Stimulated activated CD4-positive, alpha-beta T cell treated with anti-CD3 and anti-CD28 coated beads, Interleukin-4, amount 100 ng/mL, for 48 hours (primary cell): ENCODE measurements at places on chromosomes 5 and 9.
A peak's percentile ranks its signal among the peaks of the same experiment; 100 is the strongest.

- DNase-seq = no peak
These were observed 38.6 kb upstream of the PCSK5 start for GRCh38 chr9:75851917-75852316.

GRCh38 chr5:67234671-67235176 is 38.1 kb upstream of the CD180 start:
- no peak for DNase-seq

DNA sequence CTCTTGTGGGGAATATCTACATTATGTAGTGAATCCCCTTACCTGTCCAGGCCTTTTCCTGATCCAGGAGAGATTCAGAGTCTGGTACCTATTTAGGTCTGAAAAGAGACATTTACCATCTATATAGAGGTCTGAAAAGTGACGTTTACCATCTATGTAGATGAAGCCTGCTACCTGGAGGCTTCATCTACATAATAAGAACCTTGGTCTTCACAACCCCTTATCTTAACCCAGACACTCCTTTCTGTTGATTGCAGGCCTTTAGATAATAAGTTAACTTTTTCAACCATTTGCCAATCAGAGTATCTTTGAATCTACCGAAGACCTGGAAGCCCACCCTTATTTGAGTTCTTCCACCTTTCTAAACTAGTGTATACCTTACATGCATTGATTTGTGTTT is 113.0 kb upstream of the DMRT1 start:
- DNase-seq = no peak

DNA sequence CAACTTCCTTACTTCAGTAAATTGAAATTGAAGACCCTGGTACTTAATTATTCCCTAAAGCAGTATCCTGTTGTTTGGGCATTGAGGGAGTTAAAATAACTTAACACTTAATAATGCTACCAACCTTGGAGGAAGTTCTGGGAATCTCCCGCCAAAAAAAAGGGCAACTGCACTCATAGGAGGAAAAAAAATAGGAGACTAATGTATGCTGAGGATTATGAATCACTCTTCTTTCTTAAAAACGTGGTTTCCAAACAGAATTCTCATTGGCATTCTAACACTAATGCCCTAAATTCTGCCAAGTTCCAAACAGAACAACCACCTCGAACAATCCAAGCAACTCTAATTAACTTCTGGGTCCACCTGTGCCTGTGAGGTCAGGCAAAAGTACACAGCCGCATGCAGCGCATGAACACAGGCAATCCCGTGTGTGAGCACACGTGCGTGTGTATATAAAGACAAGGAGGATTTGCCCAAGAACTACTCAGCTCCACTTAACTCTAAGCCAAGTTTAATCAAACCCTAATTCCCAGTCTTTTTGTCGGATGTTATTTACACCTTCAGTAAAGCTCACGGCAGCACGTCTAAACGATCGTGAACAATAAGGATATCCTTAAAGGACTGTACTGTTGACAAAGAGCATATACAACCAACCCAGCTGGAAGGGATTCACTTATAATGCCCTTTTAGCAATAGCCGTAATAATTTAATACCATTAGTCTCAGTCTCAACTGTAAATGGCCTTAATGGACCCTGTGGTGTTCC is 78.4 kb downstream of the EBF1 start:
- DNase-seq = no peak

DNA sequence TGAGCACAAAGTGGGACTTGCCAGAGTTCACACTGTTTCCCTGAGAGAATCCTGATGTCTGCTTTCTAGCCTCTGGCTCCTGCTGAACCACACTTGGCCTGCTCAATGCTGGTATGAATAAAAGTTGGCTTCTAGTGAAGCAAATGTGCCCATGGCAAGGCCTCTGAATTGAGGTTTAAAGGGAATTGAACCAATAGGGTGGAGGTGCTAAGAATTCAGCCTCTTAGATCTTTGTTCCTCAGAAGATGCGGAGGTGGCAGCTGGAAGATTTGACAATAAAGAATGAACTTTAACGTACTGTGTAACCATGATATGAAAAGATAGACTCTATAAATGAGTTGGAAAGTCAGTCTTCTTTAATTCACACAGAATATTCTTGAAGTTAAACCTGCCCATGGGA is 57.2 kb downstream of the RASGRF2 start:
- no peak for DNase-seq

DNA sequence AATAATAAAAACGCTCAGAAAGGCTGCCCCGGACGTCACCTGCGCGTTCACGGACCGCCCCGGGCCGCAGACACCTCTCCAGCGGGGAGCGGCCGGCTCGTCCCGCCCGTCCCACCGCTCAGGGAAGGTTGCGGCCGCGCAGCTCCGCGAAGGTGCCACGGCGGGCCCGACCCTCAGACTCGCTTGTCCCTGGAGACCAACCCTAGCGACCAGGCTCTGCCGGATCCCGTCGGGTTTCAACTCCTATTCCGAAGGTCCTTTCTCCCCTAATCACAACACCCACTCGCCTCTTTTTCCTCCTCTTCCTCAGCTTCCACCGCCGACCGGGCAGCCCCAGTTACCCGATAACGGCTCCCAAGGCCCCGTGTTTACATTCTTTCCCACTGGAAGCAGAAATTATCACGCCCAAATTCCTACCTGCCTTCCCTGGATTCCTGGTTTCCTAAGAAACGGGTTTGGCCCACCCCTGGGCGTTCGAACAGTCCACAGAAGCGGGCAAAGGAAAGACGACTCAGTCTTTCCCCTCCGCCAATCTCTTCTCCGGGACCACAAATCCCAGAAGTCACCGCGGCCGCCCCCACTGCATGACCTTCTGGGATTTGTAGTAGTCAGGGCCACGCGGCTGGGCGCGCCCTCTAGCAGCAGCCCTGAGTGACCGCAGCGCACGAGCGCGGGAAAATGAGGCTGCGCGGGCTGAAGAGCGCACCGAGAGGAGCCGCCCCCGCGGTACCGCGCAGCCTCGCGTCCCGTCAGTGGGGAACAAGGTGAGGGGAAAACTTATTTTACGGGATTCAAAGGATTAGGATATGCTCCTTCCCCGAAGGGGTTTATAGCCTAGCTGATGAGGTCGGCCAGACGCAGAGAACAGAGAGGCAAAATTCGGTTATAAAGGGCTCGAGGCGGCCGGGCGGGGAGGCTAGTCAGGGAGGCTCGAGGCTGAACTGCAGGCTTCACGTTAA is at the start of gene TTC33:
Gene TTC33 (minus strand): TSS at position 555 of the 959 bp plus-strand sequence. CDS start 8,943 bp downstream, outside the sequence.
- peak; percentile 92 for DNase-seq

DNA sequence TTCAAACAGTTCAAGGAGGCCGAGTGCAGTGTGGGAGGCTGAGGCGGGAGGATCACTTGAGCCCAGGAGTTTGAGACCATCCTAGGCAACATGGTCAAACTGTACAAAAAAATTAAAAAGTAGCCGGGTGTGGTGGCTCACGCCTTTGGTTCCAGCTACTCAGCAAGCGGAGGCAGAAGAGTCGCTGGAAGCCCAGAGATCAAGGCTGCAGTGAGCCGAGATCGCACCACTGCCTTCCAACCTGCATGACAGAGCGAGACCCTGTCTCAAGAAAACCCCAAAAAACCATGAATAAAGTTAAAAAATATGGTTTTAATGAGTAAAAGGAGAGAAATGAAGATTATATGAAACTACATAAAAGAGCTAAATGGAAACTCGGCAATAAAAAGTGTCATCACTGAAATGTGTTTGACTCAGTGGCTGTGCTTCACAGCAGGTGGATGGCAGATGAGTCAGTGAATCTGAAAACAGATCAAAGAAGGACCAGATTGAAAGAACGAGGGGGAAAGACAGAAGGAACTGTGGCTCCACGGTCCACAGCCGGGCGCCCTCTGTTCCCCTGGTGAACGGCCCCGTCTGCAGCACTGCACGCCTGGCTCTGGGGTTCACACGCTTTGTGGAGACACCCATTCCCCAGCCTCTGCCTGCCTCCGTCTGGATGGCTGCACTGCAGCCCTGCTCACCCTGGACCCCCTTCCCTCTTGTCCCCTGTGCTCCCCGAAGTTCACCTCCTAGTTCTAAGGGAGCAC is 25.1 kb downstream of the EXD3 start:
- peak; percentile 37 for DNase-seq
